Stimulated activated CD4-positive, alpha-beta T cell treated with anti-CD3 and anti-CD28 coated beads, Interleukin-1b, Interleukin-23, amount 100 ng/mL, for 24 hours (primary cell): ENCODE measurements at places on chromosomes 12 and 14.

- DNase-seq: no peak
Observed at GRCh38 chr12:56591961-56592360, 38.2 kb downstream of the BAZ2A start.

GRCh38 chr12:31118347-31119191 is 44.9 kb downstream of the DDX11 start:
- peak; percentile 21 for DNase-seq

DNA sequence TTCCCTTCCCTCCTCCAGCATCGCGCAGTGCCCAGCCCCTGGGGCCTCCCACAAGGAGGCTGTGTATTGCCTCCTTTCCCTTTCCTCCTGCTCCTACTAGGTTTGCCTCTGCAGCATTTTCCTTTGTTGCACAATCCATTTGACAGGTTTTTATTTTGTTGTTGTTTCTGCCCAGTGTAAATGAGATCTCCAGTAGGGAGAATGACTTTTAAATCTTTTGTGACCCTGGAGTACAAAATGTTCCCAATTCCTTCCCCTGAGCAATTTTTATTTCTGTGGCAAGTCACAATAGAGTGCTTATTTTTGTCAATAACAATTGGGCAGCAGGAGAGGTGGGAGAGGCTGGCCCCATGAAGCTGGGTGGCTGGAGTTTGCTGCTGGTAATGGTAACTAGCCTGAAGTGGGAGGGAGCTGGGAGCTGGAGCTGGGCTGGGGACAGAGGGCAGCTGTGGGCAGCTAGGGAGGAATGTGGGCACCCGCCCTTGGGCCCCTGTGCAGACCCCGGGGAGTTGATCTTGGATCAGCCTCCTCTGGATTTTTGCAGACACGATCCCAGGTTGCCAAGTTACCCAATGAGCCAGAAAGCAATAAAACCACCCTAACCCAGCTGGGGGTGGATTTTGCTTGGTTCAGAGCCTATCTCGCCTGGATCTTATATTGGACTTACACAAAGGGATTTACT is 160.1 kb downstream of the KTN1 start:
- DNase-seq: no peak

DNA sequence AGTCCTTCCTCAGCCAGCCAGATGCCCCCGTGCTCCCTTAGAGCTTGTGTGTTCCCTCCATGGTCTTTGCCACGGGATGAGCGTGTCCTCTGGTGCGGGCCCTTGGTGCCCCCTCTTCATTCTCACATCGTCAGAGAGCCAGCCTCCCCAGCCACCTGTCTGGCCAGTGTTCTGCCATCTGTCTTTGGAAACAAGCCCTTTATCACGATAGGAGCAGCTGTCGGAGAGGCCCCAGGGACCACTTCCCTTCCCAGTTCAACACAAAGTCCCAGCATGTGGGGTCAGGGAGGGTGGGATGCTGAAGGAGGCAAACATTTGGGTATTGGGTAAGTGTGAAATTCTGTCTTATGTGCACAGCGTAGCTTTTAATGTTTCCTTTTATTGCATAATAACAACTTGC is 44.5 kb downstream of the DYNC1H1 start:
- DNase-seq: no peak

GRCh38 chr12:27305673-27306456 is 26.8 kb upstream of the BMAL2 start:
- no peak for DNase-seq

DNA sequence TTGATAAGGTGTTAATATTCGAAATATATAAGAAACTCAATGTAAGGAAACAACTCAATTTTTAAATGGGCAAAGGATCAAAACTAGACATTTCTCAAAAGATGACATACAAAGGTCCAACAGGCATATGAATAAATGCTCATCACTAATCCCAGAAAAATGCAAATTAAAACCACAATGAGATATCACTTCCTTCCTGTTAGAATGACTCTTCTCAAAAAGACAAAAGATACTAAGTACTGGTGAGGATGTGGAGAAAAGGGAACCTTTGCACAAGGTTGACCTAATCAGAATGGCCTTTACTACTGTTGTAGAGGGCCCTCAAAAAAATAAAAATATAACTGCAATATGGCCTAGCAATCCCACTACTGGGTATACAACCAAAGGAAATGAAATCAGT is 383.4 kb downstream of the KCNH5 start:
- no peak for DNase-seq

- peak; percentile 87 for DNase-seq
Observed at GRCh38 chr14:73713803-73714655, at the start of gene PNMA1. TSS of gene PNMA1 (minus strand) at chr14:73714384. CDS start at chr14:73713639, 745 bp downstream.

DNA sequence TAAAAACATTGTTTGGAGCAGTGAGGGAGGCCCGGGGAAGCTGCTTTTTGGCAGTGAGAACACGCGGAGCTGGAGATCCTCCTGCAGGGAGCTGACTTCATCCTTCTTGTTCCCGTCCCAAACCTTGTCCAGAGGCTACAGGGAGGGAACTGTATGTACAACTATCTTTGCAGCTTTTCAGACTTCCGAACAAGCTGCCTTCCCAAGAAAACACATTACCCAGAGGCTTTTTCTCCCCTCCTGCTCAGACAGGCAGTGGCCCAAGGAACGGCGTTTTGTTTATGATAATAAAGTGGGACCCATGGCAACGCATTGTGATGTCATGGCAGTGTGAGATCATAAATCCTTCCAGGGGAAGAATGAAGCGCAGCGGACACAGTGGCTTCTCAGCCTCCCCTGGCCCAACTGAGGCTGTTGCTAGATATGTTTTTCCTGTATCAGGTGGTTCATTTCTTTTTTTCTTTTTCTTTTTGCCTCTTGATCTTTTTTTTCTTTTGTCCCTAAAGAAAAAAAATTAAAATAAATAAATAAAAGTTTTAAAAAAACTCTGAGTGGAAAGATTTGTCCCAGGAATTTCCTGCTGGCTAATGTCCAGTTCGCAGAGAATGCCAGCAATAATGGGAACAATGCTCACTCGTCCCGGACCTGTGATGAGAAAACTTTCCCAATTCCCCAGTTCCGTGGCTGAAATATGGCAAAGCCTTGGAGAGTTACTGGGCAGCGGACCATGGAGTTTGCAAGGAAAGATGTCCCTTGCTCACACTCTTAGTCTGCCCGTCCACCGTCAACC is 103.4 kb upstream of the MAP1LC3B2 start:
- no peak for DNase-seq

GRCh38 chr14:88617479-88617878 is 54.6 kb downstream of the ZC3H14 start:
- no peak for DNase-seq

- DNase-seq: no peak
Observed at GRCh38 chr12:88932457-88932856, 352.2 kb upstream of the KITLG start.

GRCh38 chr14:67630186-67630585 is 10.5 kb downstream of the ARG2 start:
- DNase-seq: no peak

DNA sequence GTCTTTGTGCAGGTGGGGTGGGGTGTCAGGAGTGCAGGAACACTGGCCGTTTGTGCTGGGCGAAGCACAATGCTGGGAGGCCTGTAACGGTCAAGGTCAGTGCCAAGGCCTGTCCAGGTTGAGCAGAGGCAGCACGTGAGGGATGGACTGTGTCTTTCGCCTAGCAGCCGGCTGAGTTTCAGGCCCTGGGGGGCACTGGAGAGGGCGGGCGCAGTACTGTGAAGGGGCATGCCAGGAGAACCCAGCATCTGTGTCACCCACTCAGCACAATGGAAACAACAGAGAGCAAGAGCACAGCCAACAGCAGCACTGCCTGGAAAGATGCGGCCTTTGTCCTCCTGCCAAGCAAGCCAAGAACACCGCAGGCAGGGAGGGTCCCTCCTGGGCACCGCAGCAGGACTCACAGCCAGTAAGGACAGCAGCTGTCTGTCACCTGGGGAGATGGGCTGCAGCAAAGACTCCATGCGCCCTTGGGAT is 25.2 kb downstream of the SLC25A47 start:
- no peak for DNase-seq

GRCh38 chr12:40616383-40616915 is 75.8 kb upstream of the CNTN1 start:
- DNase-seq: no peak

- peak; percentile 53 for DNase-seq
Observed at GRCh38 chr14:50062438-50063085, 53.8 kb downstream of the VCPKMT start.

- no peak for DNase-seq
Observed at GRCh38 chr12:127455347-127456265, 811.4 kb upstream of the TMEM132C start.

GRCh38 chr12:97464385-97465321 is 2.0 kb downstream of the RMST start:
- no peak for DNase-seq

- DNase-seq: no peak
Observed at GRCh38 chr12:2183556-2184541, 131.1 kb downstream of the CACNA1C start.

DNA sequence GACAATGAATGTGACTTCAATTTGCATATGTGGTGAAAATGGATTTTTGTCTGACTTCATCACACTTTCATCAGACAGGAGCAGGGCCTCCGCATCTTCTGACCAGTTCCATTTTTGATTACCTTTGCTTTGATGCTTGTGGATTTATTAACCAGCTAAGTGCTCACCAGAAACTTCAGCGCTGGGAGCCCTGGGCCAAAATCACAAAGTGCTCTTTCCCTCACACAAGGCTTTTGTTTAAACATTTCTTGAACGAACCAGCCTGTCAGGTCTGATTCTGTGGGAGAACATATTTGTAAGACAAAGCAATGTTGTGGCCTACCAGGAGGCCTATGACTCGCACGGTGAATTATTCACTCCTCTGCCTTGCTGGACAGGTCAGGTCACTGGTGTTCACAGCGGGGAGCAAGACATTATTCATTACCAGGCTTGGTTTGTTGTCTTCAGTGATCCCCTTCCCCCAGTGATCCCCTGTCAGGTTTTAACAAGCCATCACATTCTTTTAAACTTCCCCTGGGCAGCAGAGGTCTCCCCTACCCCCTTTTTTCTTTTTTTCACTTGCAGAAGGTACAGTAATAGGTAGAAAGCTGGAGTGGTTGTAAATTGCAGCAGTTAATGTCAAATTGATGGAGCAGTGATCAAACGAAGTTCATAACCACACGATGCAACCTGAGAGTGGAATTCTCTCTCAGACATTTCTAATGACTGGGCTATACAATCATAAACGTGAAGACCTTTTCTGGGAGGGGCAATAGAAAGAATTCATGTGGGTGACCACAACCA is 167.5 kb upstream of the PRICKLE1 start:
- DNase-seq: no peak

DNA sequence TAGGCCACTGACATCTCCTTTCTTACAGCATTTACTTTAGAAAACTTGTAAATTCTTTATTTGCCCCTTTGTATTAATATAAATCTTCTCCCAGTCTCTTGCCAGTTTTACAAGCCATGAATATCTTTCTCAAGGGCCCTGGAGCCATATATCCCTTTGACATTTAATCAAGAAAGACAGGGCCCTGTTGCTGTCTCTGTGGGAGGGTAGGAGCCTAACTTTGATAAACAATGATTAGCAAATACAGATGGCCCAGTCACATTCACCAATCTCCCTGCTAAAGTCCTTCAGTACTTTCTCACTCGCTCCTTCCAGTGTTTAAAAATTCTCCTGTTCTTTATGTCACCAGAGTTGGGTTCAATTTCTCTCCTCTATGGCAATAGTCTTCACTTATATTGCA is 479.8 kb upstream of the USP15 start:
- no peak for DNase-seq

- DNase-seq: no peak
Observed at GRCh38 chr12:101414533-101415119, 7.1 kb upstream of the ARL1 start.

DNA sequence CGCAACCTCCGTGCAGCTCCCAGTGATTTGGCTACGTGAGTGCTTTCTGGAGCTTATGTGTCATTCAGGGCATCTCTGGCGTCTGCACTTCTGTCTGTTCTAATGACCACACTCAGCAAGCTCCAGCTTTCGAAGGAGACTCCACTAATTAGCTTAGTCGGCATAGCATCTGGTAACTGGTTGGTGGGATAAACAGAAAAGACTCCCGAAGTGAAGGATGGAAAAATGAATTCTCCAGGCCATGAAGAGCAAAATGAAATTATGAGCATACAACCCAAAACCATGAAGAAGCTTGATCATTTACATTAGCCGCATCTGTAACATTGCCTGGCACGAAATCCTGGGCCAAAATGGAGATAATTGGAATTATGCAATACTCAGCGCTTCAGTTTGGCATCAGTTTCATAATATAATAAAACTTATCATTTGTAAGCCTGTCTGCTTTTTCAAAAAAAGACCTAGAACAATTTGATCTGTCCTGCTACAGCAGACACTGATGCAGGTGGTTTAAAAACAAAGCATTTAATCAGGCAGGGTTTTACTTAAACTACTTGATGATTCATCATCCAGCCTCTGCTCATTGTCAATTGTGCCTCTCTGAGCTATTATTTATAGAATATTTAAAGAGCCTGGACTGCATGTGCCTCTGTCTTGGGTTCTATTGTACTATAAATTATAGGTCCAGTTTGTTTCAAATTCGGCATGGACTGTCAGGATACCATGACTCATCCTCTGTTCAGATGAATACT is 87.4 kb downstream of the SYT1 start:
- DNase-seq: no peak

DNA sequence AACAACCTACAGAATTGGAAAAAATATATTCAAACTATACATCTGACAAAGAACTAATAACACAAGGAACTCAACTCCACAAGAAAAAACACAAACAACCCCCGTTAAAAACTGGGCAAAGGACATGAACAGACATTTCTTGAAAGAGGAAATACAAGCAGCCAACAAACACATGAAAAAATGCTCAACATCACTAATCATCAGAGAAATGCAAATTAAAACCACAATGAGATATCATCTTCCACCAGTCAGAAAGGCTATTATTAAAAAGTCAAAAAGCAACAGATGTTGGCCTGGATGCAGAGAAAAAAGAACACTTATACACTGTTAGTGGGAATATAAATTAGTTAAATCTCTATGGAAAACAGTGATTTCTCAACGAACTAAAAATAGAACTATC is 82.6 kb upstream of the CCDC91 start:
- no peak for DNase-seq

GRCh38 chr14:64646103-64646502 is 58.1 kb upstream of the PLEKHG3 start:
- DNase-seq: no peak

GRCh38 chr12:67035121-67035520 is 234.0 kb upstream of the CAND1 start:
- no peak for DNase-seq

DNA sequence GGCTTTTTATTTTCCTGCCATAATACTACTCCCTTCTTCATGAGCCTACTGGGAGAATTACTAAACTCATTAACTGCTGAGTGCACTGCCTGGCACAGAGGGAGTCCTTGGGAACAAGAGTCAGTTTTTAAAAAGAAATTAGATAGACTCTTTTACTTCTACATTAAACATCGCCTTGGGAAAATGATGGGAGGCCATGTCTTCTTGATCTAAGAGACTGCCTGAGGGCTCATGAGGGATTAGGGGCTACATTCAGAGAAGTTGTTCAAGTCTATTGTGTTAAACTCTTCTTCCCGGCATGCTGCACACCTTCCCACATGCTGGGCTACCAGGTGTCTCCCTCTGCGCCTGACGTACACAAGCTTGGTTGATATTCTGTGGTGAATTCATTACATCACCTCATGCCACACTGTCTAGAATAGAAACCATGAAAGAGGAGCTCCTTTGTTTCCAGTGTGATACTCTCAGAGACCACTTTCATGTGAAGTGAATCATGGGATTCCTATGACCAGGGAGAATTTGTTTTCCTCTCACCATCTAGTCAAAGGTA is 1422.3 kb downstream of the AACS start:
- no peak for DNase-seq
